Naive thymus-derived CD8-positive, alpha-beta T cell (primary cell): ENCODE measurements at places on chromosomes 2 and 18.

DNA sequence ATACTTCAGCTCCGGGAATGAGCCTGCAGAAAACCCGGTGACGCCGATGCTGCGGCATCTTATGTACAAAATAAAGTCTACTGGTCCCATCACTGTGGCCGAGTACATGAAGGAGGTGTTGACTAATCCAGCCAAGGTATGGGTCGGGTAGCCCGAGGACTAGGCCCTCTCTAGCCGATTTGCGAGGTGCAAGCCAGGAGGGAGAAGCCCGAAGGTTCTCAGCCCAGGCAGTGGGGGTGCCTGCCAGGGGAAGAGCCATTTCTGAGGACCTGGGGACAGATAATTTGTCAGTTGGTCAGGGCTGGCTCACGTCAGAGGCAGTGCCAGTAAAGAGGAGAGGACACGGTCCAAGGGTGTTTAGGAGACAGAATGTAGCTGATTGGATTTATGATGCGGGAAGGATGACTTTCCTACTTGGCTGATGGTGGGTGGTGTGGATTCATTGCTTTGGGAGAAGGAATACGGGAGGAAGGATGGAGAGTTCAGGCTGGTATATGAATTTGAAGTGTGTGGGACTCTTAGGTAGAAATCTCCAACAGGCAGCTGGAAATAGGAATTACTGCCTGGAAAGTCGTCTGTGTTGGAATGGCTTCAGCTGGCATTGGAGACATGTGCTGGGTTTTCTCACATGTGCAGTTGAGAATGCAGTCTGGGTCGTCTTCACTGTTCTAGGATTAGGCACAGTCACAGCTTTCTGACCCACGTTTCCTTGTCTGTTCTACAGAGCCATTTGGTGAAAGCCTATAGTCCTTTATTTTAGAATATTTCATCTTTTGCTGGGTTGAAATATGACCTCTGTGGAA lies 874 bp downstream of the NDUFAF7 start:
- no peak for DNase-seq

DNA sequence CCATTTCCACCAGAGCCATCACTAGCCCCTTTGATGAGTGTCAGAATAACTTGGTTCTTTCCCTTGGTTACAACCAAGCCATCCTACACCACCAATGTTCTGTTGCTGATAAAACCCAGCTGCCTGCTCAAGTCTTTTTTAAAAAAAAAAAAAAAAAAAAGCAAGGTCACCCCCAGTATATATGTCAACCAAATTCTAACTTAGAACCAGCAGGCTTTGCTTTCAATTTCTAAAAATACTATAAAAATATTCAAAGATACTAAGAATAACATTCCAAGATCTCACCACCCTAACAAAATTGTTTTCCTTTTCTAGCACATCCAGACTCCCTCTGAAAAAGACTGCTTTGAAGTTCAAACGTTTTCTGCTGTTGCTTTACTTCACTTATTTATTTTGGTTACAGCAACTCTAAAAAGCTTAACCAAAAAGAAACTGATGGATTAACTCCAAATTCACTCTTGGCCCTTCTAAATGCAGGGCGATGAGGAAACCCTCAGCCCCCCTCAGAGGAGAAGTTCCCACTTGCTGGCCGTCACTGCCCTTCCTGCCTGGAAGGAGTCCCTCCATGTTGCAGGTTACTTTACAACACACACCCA lies 10.9 kb downstream of the UXS1 start:
- no peak for DNase-seq

- no peak for DNase-seq
These were observed 989.9 kb downstream of the DCDC2C start for GRCh38 chr2:4693266-4693665.

- DNase-seq: no peak
These were observed 22.6 kb downstream of the ROCK2 start for GRCh38 chr2:11321847-11322246.

- no peak for DNase-seq
These were observed 26.7 kb upstream of the ALLC start for GRCh38 chr2:3631161-3631850.

DNA sequence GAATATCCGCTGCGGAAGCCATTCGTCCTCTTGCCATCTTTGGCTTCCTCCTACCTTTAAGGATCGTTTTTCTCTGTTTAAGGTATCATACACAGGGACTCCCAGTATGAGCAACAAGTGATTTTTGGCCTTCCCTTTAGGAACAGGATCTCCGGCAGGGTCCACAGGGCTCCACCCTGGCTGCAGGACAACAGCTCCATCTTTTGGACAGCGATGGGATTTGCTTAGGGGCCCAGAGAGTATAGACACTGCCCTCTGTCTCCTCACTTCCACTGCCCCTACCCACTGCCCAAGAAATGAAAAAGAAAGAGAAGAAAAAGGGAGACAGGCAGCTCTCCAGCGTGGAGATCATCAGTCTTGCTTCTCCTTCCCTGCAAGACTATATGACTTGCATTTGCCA lies 224.5 kb downstream of the UXS1 start:
- no peak for DNase-seq

GRCh38 chr2:120619579-120619978 lies 116.1 kb upstream of the GLI2 start:
- DNase-seq: no peak

DNA sequence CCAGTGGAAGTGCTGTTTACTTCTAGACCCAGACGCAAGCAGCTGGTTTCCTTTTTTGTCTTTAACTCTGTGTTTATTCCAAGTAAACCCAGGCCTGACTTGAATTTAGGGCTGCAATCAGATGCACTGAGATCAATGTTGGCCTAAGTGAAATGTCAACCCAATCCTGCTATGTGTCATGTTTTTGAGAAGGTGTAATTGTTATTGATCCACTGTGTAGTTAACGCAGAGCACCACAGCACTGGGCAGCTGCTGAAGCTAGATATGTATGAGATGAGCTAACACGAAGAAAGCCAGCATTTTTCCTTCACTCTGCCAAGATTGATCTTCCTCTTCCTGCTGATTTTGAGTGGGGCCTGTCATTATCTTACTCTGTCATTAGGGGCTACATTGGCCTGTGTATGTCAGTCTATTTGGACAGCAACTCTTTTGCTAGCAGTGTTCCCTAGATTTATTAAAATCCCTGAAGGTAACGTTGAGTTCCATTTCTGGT lies 18.9 kb upstream of the DLX1 start:
- DNase-seq: no peak

DNA sequence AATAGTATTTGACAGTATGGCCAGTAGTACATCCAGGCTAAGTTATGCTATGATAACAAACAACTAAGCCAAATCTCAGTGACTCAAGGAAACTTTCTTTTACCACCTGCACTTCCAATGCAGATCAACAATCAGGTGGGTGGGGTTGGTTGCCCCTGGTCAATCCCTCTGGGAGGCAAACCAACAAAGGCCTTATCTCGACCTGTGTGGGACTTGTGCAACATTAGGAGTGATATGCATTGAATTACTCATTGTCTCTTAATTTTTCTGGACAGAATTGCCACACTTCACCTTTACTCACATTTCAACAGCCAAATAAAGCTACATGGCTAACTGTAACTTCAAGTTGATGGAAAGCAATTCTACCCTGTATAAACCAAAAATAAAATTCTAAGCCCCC lies 1049.3 kb upstream of the CDH2 start:
- no peak for DNase-seq

DNA sequence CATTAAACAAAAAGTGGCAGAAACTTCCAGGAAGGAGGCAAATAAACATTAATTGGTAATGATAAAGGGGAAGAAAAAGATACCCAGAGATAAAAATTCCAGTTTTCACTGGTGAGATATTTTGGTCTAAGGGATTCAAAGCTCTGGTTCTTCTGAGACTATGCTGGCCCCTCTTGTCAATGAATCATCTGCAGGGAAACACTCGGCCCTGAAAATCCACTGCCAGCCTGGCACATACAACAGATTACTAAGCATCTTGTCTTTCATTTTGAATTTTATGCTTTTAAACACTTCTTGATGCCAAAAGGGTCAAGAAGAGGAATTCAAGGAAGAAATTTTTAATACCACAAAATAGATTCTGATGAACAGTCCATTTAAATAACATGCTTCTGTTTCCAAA lies 1603.8 kb upstream of the ZEB2 start:
- no peak for DNase-seq
